Kasumi-1 (cell line): ENCODE measurements at places on chromosomes 12 and 14.

GRCh38 chr12:113359133-113359938, 949 bp downstream of the PLBD2 start:
- no peak for DNase-seq

DNA sequence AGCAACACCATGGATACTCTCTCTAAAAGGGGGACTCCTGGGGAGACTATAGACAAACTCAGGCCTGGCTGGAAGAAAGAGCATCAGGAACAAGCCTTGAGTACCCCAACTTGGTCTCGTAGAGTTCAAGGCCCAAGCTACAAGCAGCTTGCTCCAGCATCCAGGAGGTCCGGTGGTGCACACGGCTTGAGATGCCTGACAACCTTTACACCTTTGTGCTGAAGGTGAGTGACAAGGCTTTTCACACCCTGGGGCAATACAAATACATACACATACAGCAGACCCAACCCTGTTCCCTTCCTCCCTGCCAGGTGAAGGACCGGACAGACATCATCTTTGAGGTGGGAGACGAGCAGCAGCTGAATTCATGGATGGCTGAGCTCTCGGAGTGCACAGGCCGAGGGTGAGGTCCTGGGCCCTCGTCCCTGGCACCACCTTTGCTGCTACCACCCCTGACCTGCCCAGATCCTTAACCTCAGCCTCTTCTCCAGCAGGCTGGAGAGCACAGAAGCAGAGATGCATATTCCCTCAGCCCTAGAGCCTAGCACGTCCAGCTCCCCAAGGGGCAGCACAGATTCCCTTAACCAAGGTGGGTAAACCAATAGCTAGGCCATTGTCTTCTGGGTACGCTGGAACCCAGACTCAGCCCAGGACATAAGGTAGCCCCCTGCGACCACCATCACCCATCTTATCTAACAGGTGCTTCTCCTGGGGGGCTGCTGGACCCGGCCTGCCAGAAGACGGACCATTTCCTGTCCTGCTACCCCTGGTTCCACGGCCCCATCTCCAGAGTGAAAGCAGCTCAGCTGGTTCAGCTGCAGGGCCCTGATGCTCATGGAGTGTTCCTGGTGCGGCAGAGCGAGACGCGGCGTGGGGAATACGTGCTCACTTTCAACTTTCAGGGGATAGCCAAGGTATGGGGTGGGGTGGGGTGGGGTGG, 41.2 kb downstream of the SH2B3 start:
- no peak for DNase-seq

DNA sequence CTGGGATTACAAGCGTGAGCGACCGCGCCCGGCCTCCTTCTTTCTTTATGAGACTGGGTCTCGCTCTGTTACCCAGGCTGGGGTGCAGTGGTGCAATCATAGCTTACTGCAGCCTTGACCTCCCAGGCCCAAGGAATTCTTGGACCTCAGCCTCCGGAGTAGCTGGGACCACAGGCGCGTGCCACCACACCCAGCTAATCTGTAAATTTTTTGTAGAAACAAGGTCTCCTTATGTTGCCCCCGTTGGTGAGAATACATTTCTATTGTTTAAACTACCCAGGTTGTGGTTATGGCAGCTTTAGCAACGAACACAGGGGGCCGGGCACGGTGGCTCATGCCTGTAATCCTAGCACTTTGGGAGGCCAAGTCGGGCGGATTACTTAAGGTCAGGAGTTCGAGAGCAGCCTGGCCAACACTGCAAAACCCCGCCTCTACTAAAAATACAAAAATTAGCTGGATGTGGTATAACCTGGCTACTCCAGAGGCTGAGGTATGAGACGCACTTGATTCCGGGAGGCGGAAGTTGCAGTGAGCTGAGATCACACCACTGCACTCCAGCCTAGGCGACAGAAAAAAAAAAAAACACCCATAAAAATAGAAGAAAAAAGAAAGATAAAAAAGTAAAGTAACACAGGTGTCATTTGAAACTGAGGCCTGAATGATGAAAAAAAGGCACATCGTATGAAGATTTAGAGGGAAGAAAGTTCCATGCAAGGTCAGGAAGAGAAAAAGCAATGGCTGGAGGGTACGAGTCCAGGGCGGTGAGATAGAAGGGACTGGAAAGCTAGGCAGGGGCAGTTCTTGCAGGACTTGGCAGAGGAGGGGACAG, 977 bp upstream of the TMEM120B start:
- DNase-seq = no peak

GRCh38 chr14:54537651-54538050, 27.9 kb downstream of the CGRRF1 start:
- no peak for DNase-seq

GRCh38 chr12:118870551-118870950, 110.8 kb upstream of the SRRM4 start:
- no peak for DNase-seq

DNA sequence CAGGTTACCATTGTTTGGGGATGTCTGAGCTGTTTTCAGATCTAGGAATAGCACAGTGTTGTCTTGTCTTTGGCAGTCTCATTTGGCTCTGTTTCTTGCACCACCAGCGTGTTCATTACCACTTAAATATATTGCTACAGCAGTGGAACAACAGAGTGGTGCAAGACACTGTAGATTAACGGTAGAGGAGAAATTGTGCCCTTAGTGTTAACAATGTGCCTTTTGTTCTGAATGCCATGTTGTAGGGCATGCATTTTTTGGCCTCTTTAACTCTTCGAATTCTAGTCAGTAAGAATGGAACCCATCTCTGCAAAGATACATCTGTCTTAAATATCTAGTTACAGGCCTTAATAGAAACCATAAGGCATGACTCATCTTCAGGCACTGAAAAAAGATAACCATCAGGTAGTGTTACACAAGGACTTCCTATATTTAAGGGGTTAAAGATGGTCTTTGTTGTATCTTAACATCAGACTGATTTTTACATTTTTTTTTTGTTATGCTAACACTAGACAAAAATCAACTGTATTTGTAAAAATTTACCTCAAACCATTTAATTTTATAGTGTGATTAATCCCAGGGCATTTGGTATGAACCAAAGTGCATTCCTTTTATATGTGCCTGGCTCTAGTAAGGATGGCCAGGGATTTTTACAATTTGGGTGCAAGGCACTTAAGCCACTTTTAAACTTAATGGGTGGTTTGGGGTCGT, 12.9 kb downstream of the DYRK2 start:
- peak; percentile 12 for DNase-seq

DNA sequence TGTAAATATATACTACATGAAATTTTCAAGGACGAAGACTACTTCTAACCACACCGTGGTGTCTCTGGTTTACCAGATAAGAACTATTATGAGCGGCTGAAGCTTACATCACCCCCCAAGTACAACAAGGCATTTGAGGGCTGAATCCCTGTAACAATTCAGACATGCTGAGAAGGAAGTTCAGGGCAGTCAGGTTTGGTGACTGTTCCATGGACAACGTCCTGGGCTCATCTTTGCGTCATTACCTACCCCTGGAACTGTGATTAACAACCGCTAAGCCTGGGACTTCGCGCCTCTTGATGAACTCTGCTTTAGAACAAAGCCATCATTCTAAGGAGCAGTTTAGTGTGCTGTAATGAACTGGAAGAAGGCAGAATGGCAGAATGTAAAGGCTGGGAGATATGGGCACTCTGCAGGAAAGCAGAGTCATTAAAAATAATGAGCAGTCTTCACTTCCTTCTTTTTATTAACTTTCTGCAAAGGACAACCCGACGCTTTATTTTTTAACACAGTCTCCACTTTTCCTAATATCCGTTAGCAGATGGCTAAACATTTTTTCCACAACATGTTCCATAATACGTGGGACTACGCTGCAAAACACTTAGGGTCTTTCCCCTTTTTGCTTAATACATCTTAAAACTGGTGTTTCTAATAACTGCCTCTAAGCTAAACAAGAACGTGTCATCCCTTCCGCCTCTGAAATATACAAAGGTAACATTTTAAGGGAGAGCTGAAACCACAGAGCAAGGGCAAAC, 263.2 kb downstream of the ADAMTS20 start:
- no peak for DNase-seq

- DNase-seq = no peak
Observed at GRCh38 chr12:51244269-51244668, 5.6 kb downstream of the DAZAP2 start.

DNA sequence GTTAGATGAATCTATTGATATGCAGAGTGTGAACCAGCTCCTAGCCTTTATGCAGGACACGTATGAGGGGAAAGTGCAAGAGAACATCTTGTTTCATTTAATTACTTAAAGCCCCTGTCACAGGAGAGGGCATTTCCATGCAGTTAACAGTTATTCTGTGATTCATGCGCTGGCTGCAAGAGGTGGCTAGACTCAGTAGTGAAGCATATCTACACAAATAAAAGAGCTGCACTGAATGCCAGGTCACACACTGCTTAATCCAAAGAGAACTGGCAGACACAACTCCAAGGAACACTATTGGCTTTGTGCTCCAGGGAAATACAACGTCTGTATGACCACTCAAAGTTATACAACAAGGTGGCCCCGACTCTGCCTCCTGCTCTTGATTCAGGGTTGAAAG, 394.1 kb downstream of the C12orf75 start:
- DNase-seq = no peak

DNA sequence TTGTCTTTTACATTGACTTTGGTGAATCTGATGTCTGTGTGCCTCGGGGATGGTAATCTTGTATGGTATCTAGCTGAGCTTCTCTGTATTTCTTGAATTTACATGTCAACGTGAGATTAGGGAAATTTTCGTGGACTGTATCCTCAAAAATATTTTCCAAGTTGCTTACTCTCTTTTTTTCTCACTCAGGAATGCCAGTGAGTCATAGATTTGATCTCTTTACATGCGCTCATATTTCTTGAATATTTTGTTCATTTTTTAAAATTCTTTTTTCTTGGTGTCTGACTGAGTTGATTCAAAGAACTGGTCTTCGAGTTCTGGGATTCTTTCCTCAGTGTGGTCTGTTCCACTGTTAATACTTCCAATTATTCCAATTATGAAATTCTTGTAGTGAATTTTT, 207.7 kb downstream of the RAD51B start:
- DNase-seq = no peak

GRCh38 chr12:49470986-49471385, 67.8 kb upstream of the KCNH3 start:
- DNase-seq = no peak

- peak; percentile 95 for DNase-seq
Observed at GRCh38 chr12:108905725-108906124, 25.8 kb downstream of the DAO start.

GRCh38 chr12:105420046-105420445, 89.6 kb downstream of the C12orf75 start:
- DNase-seq = no peak

- no peak for DNase-seq
Observed at GRCh38 chr12:6200256-6201212, at the start of gene CD9. Gene CD9, plus strand, starts transcription at chr12:6200400. Its CDS starts 100 bp downstream, at chr12:6200500.

DNA sequence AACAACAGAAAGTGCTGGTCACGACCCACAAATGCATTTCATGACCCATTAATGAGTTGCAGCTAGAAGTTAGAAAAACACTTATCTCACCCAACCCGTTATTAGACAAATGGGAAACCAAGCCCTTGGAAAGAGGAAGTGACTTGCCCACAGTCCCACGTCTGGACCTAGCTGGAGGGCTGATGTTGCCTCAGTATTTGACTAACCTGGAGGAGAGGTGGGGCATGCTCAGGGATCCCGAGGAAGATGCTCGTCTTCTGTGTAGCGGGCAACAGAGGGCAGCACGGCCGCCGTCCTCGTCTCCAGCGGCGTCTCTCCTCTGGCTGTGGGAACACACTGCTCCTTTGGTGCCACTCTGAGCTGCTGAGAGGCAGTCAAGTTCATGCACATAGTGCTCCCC, 12.7 kb downstream of the CCND2 start:
- DNase-seq = peak; percentile 21

DNA sequence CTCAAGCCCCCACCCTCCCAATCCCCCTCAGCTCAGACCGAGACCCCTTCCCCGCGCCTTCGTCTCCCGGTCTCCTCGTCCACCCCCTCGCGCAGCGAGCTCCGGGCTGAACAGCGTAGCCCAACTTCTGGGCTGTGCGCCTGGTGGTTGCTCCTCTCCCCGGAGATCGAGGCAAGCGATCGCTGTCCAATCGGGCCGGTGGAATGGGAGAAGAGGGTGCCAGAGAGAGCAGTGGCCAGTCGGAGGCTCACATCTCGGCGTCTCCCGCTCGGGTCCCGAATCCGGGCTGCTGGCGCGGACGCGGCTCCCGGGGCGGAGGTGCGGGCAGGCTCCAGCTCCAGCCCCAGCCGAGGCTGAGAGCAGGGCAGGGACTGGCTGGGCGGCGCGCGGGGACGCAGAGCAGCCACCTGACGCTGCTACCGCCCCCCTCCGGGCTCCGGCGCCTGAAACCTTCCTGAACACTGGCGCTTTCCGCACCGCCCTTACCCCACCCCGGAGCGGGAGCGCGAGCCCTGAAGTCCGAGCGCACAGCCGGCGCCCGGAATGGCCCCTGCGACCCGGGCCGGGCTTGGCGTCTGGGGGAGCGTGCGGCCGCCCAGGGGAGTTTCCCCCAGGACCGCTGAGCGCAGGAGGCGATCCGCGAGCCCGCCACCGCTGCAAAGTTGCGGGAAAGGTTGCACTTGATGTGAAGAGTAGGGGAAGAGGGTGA, 508 bp upstream of the KCNH5 start:
- DNase-seq = no peak

DNA sequence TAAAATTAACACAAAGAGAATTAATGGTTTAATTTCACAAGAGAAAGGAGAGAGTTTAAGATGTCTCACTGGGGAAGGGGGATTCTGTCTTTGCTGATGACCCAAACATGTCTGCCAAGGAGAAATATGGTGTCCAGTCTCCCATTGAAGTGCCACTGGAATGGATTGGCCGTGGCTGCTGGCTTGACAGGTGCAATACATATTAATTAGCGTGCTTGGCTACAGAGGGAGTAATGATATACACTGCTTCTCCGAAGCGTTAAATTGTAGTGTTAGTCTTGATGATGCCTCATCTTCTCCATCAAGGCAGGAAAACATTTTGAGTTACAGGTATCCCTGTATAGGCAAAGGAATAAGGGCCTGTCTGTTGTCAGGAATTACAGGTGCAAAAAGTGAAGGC, 393.4 kb upstream of the TMPO start:
- no peak for DNase-seq

- no peak for DNase-seq
Observed at GRCh38 chr12:13404631-13405473, 208.3 kb downstream of the EMP1 start.

DNA sequence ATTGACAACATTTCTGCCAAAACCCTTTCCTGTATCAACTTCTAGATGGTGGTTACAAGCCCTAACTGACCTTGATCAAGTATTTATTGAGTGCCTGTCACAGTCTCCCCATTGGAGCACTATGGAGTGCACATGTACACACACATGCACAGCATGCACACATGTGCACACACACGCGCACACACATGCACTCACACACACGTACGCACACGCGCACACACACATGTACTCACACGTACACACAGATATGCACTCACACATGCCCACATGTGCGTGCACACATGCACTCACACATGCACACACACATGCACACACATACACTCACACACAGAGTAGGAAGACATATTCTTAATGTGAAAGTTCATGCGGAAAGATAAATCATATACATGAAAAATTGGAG, 43.7 kb downstream of the MYRFL start:
- DNase-seq = no peak
